Glomerular endothelial cell (primary cell): ENCODE measurements at places on chromosomes 4 and X. TPM values are rescaled to one million over a fixed set of nuclear protein-coding genes. Genes with fewer than 3 reads are reported as not detected.

GRCh38 chr4:91116861-91117260 is 989.7 kb downstream of the CCSER1 start:
- no peak for DNase-seq

DNA sequence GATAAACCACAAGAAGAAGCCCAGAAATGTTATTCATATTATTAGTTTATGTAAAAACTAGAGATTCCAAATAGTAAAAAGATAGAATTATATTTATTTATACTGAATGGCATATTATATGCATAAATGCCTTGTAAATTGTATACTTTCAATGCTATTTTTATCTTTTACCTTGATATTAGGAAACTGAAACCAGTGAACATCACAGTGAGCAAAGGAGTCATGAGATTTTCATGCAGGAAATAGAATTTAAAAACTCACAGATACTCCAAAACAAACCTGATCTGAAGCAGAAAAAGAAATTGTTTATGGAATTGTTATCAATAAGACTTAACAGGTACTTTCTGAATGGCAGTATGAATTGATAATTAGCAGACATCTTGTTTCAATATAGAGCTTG is 207.3 kb upstream of the CENPE start:
- no peak for DNase-seq

GRCh38 chr4:113548303-113548702 is 213.2 kb downstream of the CAMK2D start:
- DNase-seq: no peak

- no peak for DNase-seq
These were observed 257.1 kb upstream of the ACTRT1 start for GRCh38 chrX:128309311-128309710.

DNA sequence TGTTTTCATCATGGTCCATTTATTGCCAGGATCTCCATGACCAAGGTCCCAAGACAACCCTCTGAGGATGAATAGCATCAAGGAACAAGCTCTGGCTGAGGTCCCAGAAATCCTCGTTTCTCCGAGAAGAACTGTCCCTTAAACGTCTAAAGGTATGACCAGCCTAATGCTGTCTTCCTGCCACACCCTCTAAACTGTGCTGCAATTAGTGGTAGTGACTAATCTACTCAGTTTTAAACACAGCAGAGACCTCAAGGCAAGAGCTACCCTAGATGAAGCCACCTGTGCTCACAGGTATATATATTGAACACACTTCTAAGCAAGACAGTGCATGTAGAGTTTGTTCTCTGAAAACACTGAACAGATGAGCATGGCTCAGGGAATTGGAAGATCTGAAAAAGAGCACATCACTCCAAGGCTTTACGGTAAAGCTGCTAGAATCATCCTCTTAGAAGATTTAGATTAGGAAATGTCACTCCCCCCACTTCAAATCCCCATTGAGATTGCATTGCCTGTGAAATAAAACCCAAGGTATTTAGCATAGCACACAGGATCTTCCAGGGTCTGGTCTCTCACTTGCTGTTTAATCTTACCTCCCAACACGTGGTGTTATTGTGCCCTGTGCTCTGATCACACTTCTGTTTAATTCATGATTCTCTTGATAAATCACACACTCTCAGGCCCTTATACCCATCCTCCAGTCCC is 173.9 kb upstream of the VCX3A start:
- no peak for DNase-seq

GRCh38 chr4:122921971-122922876 is at the start of gene NUDT6:
TSS of gene NUDT6 (minus strand) at chr4:122922597. CDS start at chr4:122922572, 25 bp downstream.
- DNase-seq: no peak

DNA sequence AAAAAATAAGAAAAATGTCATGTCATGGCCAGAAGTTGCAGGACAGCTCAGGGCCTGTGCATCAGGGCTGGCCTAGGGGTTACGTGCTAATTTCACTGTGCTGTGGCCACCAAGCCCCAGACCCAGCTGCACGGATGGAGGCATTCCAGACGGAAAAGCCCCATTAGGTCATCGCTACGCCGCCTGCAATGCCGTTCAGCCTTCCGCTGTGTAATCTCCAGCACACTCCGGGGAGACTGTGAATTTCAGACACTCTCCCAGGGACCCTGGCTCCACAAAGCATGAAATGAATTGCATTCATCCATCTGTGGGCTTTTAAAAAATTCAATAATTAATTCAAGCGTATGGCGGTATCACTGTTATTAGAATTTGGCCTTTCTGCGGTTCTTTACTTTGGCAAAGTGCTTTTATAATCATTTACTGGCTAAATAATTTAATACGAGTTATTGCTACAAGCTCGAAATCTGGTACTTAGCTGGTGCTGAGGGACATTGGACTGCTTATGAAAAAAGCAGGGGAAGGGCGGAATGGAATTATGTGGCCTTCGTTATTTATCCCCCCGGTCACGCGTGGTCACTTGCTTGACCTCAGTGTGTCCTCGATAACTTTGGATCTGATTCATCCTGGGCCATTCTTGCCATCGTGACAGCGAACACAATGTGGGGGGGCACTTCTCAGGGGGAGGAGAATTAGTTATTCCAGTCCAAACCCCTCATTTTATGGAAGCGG is 9.0 kb upstream of the NSG1 start:
- DNase-seq: no peak

DNA sequence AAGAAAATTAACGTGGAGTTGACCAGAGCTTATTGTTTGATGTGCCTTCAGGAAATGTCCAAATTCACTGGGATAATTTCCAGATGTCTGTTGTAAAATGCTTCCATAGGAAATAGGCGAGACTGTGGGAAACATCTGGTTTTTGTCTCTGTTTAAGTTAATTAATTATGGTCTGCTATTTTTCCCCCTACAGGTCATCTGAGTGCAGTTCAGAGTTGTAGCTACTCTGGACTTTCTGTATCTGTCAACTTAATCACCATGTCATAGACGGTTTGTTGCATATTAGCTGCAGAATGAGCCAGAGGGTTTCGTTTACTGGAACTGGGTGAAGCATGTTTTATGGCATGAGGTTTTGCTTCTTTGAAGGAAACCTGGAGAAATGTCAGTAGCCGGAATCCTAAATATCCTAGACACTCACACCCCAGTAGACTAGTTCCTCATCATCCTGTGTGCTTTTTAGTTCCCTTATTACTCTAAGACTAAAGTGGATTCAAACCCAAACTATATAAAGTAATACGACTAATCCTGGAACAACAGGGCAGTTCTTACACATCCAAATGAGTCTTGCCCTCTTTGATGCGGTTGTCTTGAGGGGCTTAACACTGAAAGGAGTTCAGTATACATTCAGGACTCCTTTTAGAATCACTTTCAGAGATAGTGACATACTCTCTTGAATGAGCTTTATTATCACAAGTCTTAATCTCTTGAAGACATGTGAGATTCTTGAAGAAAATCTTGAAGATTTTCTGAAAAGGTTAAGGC is 62.5 kb downstream of the PPEF1 start:
- DNase-seq: no peak

Gene UGT2B10
- total RNA-seq: not detected in 2 replicates

Gene ADH7
- not detected in 2 replicates for total RNA-seq
